ENCODE measurements at places on chromosomes 13 and 19.

GRCh38 chr13:34025746-34026145 is 207.8 kb downstream of the RFC3 start:
- no peak for DNase-seq

DNA sequence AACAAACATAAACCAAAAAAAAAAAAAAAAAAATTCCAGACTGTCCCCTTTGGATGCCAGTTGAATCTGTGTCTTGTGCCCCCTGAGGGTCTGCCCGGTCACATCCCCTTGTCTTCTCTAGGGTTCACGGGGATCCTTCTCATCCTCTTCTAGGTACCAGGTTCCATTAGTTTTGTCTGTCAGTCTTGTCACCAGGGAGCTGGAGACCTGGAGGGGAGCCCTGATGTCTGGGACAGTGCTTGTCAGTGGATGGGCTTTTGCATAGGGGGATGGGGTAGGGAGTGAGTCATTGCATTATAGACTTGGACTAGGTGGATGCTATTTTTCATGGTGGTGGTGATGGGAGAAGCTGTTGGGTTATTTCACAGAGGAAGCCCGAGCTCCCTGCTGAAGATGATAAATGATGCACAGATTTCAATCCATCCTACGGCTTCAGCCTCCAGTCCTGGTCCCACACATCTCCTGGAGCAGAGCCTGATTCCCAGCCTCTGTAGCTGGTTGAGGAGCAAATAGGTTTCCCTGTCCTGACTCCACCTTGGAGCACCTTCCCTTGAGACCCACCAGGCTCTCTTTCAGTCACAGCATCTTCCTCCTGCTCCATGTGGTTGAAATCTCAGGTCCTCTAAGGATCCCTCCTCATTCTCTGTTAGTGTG is 26.0 kb downstream of the WTIP start:
- no peak for DNase-seq

DNA sequence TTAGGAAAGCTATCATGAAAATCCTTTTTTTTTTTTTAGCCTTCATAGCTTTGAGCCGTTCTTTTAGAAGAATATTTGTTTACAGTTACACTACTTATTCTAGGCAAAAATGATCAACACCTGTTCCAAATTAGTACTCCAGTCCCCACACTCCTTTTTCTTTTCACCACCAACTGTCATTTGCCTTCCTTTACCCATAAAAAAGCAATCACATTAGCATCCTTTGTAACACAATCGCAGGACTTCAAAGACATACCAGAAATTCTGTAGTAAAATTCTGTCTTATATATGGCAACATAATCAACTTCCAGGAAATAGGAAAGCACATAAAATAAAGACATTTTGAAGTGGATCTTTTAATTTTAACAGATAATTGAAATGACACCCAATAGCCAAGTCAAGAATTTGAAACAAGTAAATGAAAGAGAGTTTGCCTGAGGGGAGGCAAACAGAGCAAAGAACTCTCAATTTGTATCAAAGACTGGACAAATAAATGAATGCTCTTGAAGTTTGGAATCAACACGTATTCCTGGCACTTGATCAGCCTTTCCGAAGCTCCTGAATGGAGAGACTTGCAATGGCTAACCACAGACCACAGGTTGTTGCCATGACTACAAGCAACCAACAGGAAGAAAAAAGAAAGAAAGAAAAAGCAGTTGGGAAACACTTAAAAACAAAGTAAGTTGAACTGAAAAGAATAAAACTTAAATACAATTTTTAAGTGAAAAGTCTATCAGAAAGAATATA is 206.8 kb downstream of the PCDH9 start:
- no peak for DNase-seq

- DNase-seq: no peak
Measured at GRCh38 chr19:53079313-53079924, 23.8 kb downstream of the ZNF160 start.

DNA sequence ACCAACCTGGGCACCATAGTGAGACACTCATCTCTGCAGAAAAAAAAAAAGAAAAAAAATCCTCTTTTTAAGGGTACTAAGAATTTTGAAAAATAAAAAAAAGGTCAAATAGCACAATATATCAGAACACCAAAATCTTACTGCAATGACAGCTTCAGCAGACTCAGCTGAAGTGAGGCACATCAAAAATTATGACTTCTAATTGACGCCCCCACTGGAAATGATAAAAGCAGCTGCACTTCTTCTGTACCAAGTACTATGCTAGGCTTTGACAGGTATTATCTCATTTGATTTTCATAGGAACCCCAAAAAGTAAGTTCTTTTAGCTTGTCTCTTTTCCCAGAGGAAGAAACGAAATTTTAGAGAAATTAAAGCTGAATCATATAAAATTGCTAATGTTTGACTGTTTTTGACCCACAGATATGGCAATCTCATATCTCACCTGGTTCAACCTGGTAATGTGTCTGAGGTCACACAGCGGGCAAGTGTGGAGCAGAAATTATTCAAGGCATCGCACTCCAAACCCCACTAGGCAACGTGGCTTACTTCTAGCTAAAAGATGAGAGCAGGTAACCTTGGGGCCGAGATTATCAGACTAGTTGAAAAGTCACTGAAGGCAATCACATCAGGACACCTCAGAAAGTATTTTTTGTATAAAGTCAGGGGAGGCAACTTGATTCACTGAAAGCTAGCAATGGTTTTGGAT is 78.1 kb downstream of the TNFSF11 start:
- DNase-seq: no peak

DNA sequence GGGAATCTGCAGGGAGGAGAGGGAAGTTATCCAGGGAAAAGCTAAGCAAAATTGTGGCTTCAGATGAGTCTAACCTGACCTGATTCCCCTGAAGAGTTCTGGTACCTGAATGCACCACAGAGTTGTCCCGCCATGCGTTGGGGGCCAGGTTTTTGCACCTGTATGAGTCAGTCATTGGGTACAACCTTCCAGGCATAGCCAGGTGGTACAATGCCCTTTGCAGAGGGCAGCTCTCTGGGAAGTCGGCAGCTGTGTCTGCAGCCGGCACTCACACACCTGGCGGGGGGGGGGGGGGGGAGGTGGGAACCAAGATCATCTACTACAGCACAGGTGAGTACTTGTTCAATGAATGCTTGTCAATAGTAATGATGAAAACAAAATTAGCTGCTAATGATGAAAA is 52.5 kb upstream of the GTF3A start:
- DNase-seq: no peak

- no peak for DNase-seq
Measured at GRCh38 chr13:101523154-101524131, 71.0 kb downstream of the ITGBL1 start.

Data from cortex of kidney (tissue), 1 donor.